Muscle of back (tissue), 13 donors: ENCODE measurements at places on chromosomes 13 and 19. TPM values are rescaled to one million over a fixed set of nuclear protein-coding genes. Genes with fewer than 3 reads are reported as not detected.

ZNF256 gene
- 6.1 TPM for polyA plus RNA-seq

ACP7 gene
- 0.16 TPM for polyA plus RNA-seq

CGB2 gene
- polyA plus RNA-seq, result not detected

C19orf33 gene
- polyA plus RNA-seq, result 0.54 TPM
